ENCODE measurements at places on chromosomes 2 and 18.

GRCh38 chr18:78981989-78982620, 2.5 kb downstream of the SALL3 start:
- no peak for DNase-seq

DNA sequence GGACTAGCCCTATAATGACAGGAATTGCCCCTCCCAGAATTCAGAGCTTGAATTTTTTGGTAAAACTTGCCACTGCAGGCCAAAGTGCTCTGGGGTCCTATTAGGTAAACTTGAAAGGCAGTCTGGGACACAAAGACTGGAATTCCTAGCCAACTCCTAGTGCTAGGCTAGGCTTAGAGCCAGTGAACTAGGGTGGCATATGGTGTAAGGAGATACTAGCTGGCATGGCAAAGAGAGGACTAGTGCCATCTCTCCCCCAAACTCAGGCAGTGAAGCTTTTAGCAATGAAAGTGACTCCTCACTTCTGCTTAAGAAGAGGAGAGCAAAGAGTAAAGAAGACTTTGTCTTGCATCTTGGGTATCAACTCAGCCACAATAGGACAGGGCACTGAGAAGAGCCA, 410.5 kb upstream of the CNTNAP5 start:
- DNase-seq = no peak

- no peak for DNase-seq
Observed at GRCh38 chr2:96662360-96662759, 19.8 kb downstream of the FER1L5 start.

- DNase-seq = no peak
Observed at GRCh38 chr2:19738707-19739106, 163.1 kb downstream of the TTC32 start.

DNA sequence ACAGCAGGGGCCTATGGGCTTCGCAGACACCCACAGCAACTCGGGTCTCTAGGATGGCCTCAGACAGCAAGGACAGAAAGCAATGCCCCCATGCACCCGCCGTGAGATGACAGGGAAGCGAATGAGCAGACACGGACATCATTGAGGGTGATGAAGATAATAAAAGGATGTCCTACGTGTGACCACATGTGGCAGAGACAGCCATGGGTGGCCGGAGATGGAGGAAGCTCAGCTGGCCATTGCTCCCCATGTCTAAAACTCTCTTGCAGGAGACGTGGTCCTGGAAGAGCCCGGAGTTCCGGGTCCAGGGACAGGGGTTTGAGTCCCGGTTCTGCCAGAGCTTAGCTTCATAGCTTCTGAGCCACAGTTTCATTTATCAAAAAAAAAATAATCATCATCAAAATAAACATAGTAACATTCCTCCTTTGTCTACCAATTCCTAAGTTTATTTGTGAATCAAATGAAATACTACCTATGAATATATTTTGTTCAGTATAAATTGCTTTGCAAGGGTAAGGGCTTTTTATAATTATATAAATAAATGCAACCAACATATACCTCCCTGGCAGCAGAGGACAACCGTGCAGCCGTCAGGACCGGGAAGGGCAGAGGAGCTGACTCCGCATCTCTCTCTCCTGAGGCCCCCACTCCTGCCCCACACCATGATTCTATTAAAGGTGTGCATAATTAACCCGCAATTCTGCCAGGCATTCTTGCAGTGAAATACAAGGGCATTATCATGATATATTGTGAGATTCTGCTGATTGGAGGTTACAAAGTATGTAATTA, 401.4 kb upstream of the MYT1L start:
- no peak for DNase-seq

- no peak for DNase-seq
Observed at GRCh38 chr2:32058130-32058529, 5.2 kb upstream of the SPAST start.

Data from ovary (tissue), 10 donors.